NCI-H774 (cell line): ENCODE measurements at places on chromosomes 2 and 18.

- DNase-seq = no peak
These were observed 277.7 kb upstream of the ACVR2A start for GRCh38 chr2:147567136-147567535.

DNA sequence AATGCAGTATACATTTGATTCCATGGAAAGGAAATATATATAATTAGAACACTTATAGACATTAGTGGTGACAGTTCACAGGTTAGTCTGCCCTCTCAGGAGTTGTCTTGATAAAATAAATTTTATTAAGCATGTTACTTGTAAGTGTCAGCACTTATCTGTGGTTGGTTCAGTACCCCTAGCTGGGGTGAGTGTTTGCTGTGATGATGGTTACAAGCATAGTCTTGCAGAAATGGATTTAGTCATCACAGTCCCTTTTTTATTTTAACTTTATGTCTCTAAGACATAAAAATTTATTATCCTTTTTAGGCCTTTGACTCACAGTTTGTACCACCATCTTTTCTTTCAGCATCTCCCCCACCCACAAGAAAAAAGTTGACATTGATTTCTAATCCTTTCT is 52.1 kb downstream of the NCK2 start:
- DNase-seq = no peak

GRCh38 chr2:241774419-241775222 is 2.0 kb upstream of the GAL3ST2 start:
- peak; percentile 21 for DNase-seq

- DNase-seq = no peak
These were observed 6.6 kb upstream of the TUBB6 start for GRCh38 chr18:12301263-12302005.

DNA sequence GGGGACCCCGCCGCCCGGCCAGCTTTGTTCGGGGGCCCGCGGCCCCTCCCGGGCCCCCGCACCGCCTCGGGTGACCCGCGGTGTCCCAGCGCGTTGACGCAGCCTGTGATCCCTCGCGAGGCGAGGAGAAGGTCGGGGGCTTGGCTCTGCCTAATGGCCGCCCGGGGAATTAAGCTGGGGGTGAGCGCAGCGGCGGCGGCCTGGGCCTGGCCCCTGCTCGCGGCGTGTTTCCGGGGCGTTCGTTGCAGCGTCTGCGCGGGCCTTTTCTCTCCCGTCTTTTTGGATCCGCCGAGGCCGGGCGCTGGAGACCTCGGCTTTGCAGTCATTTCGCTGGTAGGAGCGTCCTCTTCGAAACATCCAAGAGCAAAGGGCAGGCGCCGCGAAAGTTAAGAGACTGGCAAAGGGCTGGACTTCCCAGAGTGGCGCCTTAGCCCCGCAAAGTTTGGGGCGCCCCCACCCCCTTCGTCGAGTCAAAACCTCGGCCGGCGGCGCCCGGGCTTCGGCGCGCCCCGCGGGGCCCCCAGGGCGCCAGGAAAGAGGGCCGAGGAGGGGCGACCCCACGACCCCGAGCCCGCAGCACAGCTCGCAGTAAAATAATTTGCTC is 1.3 kb downstream of the SALL3 start:
- no peak for DNase-seq

DNA sequence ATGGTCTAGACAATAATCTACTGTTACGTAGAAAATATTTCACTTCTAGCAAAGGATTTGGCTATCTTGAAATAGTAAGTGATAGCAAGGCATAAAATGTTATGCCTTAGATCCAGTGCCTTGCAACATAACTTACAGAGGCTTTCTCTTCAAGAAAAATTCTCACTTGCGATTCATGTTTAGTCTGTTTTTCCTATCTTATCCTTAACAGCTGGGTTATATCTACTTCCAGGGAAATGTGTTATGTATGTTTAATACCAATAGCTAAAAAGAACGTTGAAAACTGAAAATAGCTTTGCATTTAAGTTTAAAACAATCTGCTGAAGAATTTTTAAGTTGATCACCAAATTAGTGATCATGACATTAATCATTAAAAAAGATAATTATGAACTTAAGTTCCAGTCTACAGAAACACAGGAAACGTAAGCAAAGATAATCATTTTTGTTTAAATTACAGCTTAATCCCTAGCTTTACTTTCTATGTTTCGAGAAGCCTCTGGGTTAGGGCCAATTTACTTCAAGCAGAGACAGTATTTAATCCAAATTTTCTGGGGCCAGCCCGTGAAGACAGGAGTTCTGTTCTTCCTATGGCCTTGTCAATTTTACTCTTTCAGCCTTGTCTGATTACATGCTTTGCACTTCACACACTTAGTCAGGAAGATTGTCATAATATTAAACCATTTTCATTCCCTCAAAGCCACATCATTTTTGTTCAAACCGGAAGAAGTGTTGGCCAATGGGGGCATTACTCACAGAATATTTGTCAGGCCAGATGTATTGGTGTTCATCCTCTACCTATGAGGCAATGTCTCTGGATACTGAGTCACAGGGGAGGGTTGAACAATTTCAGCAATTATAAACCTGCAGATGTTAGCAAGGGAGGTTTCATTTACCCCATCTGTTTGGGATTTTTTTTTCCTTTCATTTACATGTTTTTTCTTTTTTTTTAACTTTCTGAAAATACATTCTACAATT is 1132.9 kb upstream of the ZEB2 start:
- DNase-seq = no peak

DNA sequence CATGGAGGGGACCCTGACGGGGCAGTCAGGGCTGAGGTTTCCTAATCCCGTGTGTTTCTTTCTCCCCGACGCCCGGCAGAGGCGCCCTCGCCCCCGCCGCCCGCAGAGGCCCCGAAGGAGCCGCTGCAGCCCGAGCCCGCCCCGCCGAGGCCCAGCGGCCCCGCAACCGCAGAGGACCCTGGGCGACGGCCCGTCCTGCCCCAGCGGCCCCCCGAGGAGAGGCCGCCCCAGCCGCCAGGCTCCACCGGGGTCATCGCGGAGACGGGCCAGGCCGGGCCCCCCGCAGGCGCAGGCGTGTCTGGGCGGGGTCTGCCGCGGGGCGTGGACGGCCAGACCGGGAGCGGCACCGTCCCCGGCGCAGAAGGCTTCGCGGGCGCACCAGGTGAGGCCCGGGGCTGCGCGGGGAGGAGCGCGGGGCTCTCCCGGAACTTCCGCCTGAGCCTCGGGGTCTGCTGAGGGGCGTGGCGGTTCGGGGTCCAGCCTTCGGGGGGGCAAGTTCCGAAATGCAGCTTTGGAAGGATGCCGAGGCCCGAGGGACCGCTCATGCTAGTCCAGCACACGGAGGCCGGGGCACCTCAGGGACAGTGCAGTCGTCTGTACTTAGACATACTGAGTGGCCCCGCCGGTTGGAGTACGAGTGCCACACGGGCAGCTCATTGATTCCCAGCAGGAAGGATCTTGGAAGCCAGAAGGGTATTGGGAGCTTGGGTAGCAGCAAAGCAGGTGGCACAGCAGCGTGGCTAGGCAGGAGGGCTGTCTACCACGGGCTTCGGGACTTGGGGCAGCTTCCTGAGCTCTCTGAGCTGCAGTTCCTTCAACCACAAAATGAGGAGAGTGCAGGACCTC is 60.1 kb downstream of the EMILIN2 start:
- peak; percentile 33 for DNase-seq

DNA sequence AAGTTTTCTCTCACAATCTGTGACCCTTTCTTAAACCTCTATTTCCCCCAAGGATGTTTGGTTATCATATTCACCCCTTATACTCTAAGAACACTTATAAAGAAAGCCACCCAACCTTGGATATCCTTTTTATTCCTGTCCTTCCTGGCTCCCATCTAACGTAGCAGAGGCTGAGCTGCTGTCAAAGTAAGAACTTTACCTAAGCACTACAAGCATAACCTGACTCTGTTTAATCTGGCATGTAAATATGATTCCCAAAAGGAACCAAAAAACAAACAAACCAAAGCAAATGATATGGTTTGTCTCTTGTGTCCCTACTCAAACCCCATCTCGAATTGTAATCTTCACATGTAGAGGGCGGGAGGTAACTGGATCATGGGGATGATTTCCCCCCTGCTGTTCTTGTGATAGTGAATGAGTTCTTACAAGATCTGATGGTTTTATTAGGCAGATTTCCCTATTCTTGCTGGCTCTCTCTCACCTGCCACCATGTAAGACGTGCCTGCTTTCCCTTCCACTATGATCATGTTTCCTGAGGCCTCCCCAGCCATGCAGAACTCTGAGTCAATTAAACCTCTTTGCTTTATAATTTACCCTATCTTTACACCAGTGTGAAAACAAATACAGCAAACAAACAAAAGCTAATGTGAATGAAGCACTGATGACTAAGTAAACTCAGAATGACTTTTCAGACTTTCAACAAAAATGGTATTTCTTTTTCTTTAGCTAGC is 72.7 kb upstream of the SPOPL start:
- DNase-seq = no peak

GRCh38 chr18:25262920-25263319 is 89.0 kb downstream of the ZNF521 start:
- no peak for DNase-seq

GRCh38 chr18:31801078-31801477 is 40.4 kb upstream of the SLC25A52 start:
- DNase-seq = no peak

DNA sequence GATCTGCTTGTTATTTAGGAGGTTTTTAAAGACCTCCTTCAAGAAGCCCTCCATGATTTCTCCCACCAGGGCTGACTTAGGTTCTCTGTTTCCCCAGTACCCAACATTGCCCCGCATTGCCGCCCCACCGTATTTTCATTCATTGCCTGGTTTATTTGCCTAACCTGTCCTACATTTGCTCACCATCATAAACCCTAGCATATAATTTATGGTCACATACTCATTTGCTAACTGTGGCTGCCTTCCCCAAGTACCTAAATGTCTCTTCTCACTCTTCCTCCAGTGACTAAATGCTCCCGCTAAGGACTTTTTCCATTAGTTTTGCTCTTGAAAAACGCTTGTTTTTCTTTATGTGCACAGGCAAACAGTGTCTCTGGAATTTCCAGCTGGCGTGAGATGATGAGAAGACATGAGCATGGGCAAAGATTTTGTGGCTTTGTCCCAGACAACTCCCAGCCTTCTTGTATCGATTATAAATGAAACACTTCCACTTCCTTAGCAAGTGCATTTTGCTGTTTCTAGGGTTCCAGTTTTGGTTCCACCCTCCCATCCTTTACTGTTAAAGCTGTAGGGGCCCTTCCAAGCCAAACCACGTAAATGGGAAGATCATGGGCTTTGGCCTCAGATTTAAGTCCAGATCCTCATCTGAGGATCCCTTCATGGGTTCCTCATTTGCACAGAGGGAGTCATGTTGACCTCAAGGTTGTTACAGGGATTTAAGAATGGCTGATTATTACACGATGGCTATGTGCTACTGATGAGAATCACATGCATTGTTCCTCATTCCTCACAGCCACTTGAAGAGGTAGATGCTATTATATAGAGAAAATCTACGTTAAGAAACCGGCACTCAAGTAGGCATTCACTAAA is 21.0 kb upstream of the ARMC9 start:
- DNase-seq = no peak
